ENCODE measurements at places on chromosomes 6 and 20. TPM values are rescaled to one million over a fixed set of nuclear protein-coding genes. Genes with fewer than 3 reads are reported as not detected.
A peak's percentile ranks its signal among the peaks of the same experiment; 100 is the strongest.

The HLA-G gene
- 3.2 TPM for polyA plus RNA-seq

The VGLL2 gene
- polyA plus RNA-seq: not detected

The MC3R gene
- not detected for polyA plus RNA-seq

DNA sequence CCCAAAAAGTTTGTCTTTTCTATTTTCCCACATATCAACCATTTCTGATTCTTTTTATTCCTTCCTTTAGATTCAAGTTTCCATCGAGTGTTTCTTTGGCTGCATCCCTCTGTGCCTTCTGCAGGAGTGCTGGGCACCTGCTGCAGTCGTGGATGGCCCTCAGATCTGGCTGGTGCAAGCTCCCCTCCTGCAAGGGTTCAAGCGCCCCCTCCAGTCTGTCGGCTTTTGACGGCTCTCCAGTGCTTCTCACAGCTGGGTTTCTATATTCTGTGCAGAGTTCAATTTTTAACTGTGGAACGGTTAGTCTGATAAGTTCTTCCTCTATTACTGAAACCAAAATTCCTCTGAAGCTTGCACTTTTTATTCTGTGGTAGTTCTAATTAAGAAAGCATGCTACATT lies 132.1 kb downstream of the HUS1B start:
- peak; percentile 18 for DNase-seq

DNA sequence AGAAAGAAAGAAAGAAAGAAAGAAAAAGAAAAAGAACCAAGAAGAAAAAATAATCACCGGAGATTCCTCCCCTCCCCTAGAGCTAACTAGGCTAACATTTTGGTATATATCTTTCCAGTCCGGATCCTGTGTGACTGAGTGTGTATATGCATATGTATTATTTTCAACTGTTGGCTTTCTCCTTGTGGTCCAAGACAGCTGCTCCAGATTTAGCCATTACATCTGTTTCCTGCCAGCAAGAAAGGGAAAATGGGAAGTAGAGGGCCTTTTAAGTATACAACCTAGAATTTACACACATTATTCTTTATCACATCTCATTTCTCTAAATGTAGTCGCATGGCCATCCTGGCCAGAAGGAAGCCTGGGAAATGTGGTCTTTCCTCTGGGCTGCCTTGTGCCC lies 15.2 kb downstream of the SLC52A3 start:
- no peak for DNase-seq

Measured in B cell (primary cell).